Urothelium cell line (cell line): ENCODE measurements at places on chromosomes 2 and 18.

- DNase-seq = no peak
Observed at GRCh38 chr2:20625491-20626391, 25.2 kb downstream of the HS1BP3 start.

DNA sequence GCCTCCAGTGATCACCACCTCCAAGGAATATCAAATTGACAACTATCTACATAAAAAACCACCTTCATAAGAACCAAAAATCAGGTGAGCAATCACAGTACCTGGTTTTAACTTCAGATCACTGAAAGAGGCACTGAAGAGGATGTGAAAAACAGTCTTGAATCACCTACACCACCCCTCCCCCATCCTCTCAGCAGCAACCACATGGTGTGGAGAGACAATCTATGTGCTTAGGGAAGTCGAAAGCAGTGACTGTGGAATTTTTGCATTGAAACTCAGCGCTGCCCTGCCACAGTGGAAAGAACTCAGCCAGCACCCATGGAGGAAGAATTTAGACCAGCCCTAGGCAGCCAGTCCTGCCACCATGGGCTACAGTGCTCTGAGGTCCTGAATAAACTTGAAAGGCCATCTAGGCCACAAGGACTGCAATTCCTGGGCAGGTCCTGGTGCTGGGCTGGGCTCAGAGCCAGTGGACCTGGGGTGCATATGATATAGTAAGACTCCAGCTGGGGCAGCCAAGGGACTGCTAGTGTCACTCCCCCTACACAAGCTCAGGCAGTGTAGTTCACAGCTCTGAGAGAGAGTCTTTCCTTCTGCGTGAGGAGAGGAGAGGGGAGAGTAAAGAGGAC, 75.6 kb downstream of the ATL2 start:
- DNase-seq = no peak

DNA sequence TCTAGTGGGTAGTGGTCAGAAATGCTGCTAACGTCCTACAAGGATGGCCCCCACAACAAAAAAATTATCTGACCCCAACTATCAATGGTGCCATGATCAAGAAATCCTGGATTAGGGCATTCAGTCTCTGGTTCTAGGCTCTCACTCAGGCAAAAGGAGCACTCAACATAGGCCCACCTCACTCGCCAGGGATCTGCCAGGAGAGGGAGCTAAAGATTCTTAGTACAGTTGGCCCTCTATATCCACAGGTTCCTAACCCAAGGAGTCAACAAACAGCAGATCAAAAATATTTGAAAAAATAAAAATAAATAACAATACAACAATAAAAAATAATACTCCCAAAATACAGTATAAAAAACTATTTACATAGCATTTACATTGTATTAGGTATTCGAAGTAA, 10.0 kb downstream of the SLC4A5 start:
- DNase-seq = peak; percentile 37

DNA sequence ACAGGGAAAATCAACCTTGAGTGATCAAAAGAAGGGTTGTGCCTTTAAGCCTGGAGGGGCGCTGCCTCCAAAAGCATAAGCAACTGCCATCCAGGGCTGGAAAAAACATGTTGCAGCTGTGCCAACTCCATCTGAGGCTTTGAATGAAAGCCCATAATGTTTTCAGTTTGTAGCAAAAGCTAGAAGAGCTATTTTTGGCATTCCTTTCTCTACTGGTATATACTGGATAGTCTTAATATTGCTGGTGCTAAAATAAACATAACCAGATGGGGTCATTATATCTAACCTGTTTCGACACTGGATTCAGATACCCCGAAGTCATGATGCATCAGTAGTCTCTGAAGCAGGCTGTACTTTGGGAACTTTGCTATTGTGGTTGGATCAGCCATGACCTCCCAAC, 25.1 kb downstream of the ANXA4 start:
- no peak for DNase-seq

DNA sequence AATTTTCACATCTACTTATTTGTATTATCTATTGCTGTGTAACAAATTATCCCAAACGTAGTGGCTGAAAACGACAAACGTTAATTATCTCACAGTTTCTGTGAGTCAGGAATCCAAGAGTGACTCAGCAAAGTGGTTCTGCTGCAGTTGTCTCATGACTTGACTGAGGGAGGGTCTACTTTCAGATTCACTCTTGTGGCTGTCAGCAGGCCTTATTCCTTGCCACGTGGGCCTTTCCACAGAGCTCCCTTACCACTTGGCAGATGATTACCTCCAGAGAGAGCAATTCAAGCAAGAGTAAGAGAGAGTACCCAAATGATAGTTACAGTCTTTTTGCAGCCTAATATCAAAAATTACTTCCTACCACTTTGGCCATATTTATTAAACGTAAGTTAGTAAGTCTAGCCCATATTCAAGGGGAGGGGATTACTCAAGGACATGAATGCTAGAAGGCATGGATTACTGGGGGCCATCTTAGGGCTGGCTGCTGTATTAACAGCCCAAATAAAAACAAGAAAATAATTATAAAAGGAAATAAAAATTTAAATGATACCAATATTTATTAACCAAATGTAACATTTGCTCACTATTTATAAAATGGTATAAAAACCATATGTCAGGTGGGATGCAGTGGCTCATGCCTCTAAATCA, 48.7 kb upstream of the NBEAL1 start:
- DNase-seq = peak; percentile 47
